ENCODE measurements at places on chromosomes 2 and 18.

DNA sequence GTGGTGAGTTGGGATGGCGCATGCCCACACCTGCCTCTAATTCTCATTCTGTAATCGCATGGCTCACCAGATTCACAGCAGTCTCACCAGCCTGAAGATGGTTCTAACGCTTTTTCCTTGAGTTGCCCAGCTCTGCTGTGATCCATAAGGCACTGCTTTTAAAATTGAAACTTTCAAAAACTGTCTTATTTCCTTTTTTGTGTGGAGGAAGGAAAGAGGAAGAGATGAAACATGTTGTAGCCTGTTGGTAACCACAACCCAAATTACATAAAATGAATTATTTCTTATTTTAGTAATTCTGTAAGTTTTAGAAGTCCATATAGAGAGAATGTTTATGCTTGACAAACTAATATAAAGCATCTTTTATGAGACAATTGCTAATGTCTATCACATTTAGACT is 165.4 kb downstream of the RBM43 start:
- DNase-seq: no peak

GRCh38 chr2:134611316-134611715 is 107.5 kb downstream of the TMEM163 start:
- DNase-seq: no peak

GRCh38 chr2:24022975-24023575 is 13.2 kb downstream of the MFSD2B start:
- no peak for DNase-seq

- DNase-seq: no peak
Measured at GRCh38 chr2:54955358-54956110, 94.7 kb downstream of the RTN4 start.

GRCh38 chr18:63765837-63766236 is 9.4 kb upstream of the SERPINB7 start:
- DNase-seq: no peak

DNA sequence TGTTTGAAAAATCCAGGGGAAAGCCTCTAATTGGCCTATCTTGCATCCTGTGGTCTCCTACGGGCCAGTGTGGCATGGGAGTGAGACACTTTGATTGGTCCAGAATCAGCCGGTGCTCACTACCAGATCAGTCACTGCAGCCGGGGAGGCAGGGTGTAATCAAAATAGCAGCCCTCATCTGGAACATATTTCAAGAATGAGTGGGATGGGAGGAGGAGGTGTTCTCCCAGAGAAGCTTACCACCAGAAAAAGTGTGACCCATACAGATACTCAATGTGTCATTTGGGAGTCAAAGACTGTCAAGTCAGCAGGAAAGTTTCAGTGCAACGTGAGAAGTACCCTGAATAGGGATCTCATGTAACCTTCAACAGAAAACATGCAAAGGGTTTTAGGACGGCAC is 393.9 kb upstream of the SLC14A2 start:
- no peak for DNase-seq

DNA sequence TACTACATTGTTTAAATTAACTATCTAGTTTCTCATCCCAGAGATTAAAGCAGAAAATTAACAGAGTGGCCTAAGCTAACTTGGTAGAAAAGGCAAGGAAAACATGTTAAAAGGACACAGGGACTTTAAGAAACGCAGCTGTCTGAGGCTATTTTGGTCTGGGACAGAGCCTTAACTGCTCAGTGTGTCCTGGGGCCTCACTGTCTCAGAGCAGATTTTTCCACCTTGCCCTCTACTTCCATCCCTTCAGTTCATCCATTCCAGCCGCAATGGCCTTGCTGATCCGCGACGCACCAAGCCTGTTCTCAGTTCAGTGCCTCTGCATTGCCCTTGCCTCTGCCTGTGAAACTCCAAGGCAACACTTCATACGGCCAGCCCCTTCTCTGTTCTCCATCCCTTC is 114.9 kb upstream of the OSR1 start:
- no peak for DNase-seq

DNA sequence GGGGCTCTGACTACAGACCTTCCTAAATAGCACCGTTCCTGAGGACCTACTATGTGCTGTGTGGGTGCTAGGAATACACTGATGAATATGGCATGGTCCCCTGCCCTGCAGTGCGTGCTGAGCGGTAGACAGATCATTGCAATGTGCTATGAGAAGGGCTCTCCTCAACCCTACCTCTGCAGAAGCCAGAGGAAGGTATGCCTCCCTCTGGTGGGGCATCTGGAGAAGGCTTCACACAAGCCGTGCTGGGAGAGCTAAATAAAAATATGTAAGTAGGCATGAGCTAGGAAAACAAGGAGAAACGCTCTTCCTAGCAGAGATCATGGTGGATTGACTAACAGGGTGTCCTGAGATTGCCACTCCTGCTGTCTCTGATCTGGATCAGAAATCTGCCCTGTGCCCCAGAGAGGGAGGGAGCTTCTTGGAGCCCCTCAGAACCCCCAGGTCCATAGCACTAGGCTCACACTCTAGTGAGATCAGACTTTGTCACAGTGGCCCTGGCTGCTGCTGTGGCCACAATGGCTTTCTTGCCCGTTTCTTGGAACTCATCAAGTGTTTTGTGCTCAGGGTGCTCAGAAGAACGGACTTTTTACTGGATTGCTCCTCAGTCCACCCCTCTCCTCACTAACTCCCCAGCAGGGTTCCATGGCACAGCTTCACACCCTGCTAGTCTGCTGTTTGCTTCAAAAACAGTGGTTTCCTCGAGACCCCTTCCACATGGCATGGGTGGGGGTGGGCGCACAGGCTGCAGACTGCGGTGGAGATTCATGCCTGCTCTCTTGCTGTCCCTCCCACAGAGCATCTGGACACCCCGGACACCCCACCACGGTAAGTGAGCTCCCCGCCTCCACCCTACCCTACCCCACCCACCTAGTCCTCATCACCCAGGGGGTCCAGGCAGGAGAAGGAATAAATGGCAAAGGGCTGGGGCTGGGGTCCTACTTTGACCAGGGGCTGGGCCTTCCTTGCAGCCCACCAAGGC is 14.2 kb downstream of the SIGLEC15 start:
- DNase-seq: peak; percentile 37

GRCh38 chr2:19785447-19785846 is 116.3 kb downstream of the TTC32 start:
- DNase-seq: no peak

DNA sequence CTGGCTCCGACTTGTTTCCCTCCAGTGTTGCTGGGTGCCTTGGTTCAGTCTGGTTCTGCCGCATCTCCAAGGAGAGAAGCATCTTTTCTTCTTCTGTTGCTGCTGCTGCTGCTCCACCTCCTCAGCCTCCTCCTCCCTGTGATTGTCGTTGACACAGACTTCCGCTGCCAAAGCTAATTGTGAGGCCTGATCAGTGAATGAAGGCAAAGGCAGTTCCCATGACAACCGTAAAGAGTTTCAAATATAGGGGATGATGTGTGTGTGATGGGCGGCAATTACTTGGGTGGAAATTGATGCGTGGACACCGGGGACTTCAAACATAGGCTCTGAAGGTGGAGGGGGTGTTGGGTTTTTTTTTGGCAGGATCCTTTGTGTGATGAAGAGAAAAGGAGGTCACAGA is 13.7 kb downstream of the TET3 start:
- peak; percentile 76 for DNase-seq

GRCh38 chr18:21054252-21054821 is 57.3 kb downstream of the ROCK1 start:
- DNase-seq: no peak

- DNase-seq: peak; percentile 5
Measured at GRCh38 chr2:201779901-201780673, 646 bp downstream of the ALS2 start.

- no peak for DNase-seq
Measured at GRCh38 chr18:32219431-32220018, 29.7 kb downstream of the MEP1B start.

- no peak for DNase-seq
Measured at GRCh38 chr2:147488472-147488871, 356.4 kb upstream of the ACVR2A start.

DNA sequence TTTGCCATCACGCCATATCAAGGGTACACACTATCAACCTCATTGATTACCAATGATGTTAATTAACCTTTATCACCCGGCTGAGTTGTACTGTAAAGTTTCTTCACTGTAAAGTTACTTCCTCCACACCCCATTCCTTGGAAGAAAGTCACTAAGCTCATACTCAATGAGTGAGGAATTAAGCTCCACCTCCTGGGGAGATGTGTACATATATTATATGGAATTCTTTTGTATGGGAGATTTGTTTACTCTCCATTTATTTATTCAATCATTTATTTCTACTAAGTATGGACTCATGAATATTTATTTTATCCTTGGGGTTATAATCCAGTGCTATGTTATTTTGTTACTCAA is 56.8 kb downstream of the C2orf74 start:
- no peak for DNase-seq

DNA sequence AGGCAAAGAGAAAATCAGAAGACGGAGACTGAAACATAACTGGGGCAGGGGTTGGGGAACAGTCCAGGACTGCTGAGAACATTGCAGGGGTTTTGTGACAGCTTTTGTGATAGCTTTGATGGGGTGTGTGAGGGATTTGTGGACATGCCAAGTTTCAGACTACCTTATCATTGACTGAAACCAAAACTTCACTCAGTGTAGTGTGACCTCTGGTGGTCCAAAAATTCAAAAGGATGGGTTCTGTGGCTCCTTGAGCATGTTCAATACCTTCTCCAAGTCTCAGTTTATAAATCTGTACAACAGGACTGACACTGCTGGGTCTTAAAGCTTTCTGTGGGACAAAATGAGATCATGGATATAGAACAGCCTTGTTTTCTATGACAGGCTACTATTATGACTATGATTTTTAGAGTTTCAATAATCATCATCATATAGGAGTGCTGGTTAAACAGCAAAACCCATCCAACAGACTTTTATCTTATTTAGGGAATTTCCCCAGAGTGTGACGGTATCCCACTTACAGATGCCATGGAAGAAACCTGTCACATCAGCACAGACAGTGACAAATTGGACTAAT is 259.2 kb upstream of the SLC14A2 start:
- no peak for DNase-seq

DNA sequence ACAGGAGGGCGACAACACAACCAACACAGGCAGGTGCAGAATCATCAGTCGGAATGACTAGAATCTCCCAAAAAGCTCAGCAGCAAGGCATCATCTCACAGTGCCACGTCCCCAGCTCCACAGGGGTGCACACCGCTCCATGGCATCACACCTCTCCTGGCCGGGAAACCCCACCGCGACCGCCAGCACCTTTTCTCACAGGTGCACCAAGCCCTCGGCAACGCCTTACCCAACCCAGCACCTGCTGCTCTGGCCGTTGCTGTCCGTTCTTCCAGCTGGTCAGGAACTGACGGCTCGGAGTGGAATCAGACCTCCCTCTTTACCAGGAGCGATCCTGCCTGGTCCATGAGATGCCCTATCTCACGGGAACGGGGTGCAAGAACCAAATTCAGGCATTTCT is 61.3 kb downstream of the ZNF516 start:
- no peak for DNase-seq

DNA sequence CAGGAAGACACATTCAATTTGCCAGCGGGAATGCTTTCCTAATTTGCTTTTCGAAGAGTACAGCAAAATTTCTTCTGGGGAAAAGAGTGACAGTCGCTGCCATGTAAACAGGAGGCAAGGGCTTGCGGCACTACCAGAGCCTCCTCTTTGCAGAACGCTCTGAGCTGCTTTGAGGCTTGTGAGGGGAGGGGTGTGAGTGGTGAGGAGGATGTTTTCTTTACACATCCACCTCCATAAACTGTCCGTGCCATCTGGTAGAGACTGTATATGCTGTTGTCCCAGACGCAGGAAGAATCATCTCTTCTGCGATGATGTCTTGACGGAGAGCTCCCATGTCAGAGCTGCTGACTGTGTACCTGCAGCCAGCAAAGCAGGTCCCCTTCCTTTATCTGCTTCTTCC is 138.0 kb downstream of the SOCS6 start:
- no peak for DNase-seq

- no peak for DNase-seq
Measured at GRCh38 chr18:58843688-58844035, 21.0 kb upstream of the ZNF532 start.

- no peak for DNase-seq
Measured at GRCh38 chr2:216300906-216301305, 71.4 kb downstream of the MARCHF4 start.

DNA sequence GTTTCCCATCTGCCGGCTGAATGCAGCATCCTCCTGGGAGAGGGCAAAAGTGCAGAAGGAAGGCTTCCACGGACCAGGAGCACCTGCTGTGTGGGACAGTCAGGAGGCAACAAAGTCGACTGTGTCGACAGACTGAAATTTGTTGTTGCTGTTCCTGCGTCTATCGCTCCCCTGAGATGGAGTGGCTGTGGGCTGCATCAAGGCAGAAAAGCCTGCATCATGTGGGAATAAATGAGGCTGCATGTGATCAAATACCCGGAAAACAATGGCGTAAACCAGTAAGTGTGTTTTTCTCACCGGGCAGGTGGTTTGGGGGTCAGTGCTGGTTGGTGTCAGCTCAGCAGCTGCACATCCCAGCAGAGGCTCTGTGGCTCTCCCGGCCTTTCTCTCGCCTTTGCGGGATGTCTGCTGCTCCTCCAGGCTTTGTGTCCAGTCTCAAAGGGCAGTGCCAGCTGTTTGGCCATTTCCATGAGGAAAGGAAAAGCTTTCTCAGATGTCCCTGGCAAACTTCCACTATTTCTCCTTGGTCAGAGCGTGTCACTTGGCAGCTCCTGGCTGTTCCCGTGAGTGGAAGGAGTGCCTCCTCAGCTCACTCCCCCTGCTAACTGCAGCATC is 262.4 kb downstream of the NDUFA10 start:
- DNase-seq: no peak

GRCh38 chr2:122737429-122738077 is 982.1 kb downstream of the TSN start:
- no peak for DNase-seq

GRCh38 chr18:32770666-32771168 is 2.1 kb downstream of the KLHL14 start:
- DNase-seq: no peak

DNA sequence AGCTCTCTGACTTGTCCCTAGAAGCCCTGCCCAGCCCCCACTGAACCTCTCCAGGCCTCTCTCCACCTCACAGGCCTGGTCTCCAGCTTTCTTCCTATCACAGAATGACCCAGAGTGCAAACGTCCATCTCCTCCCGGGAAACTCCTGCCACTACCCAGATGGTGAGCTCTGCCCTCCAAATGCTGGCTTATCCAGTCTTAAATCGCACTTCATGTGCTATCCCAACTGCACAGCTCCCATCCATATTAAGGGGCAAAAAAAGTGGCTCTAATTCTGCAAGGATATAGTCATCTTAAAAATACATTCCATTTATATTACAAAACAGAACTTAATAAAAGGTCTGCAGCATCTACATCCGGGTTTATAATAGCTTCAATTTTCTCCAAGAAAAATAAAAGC is 70.8 kb upstream of the CDC42EP3 start:
- DNase-seq: no peak

- no peak for DNase-seq
Measured at GRCh38 chr18:57579934-57580333, 6.6 kb downstream of the FECH start.

DNA sequence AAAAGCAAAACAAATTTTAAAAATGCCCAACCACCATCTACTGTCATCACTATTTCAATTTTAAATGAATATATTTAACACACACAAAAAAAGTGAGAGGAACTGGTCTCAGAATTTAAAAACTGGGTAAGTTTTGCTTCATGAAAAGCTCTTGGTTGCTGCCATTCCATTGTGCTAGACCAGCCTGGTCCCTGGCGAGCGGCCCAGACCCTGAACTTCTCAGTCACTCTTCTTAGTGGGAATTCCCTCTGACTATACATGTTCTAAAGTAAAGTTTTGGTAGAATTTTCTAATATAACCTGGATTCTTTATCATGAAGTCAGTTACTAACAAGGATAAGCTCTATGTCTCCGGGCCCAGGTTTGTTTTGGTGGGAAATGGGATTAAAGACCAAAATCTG is 34.8 kb upstream of the TMEM177 start:
- DNase-seq: no peak

- no peak for DNase-seq
Measured at GRCh38 chr2:15260835-15261234, 300.3 kb downstream of the NBAS start.

Data from CD4-positive, alpha-beta T cell treated with Interleukin-17A for 1 hour (primary cell).